Stimulated activated CD8-positive, alpha-beta memory T cell treated with anti-CD3 and anti-CD28 coated beads, Interleukin-4, amount 100 ng/mL, for 4 hours (primary cell): ENCODE measurements at places on chromosomes 5 and 9.

GRCh38 chr9:8208465-8208864 is 408.9 kb upstream of the DMAC1 start:
- no peak for DNase-seq

- no peak for DNase-seq
These were observed 39.0 kb downstream of the FAM240B start for GRCh38 chr9:38680837-38681445.

DNA sequence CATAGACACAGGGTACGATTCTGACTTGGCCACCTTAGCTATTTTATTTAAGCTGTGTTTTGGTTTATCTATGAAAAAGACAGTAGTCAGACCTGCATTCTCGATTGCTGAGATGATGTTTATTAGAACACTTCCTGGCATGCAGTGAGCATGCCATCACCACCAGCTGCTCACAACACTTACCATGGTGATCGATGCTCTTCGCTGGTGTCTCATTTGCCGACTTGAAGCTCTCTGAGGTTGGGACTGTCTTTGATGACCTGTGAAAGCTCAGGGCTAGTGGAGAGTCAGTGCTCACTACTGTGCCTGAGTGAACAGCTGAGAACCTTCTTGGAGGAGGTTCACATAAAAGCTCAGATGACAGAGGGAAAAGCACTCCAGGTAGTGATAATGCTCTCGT is 4.4 kb upstream of the C9orf153 start:
- no peak for DNase-seq

DNA sequence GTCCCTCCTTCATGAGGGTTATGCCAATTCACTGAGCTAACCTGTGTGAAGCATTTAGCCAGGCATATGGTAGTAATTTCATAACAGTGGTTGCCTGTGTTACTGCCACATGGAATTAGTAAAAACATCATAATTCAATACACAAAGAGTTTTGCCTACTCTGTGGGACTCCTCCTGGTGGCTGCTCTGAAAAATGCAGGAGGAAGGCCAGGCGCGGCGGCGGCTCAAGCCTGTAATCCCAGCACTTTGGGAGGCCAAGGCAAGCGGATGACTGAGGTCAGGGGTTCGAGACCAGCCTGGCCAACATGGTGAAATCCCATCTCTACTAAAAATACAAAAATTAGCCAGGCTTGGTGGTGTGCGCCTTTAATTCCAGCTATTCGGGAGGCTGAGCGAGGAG is 547.3 kb downstream of the CDK5RAP2 start:
- no peak for DNase-seq

- DNase-seq: no peak
These were observed 222.6 kb downstream of the MEF2C start for GRCh38 chr5:88660264-88660946.

- no peak for DNase-seq
These were observed 22.9 kb downstream of the DNAH5 start for GRCh38 chr5:13921578-13921977.

DNA sequence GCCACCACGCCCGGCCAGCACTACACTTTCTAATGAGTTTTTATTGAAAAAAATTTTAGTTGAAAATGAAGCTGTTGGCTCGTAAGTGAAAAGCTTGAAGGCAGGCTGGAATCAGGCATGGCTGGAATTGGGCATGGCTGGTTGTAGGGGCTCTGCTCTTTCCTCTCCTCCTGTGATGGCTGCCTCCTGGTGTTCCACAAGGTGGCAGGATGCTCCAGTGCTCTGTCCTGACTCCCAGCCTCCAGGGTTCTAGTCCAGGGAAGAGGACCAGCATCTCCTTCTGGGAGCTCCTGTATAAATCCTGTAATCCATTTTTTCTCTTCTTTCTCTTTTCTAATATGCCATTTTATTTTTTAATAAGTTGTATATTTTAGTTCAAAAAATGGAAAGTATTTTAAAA is 57.2 kb upstream of the DHFR start:
- no peak for DNase-seq

- no peak for DNase-seq
These were observed 766.2 kb downstream of the PTPRD start for GRCh38 chr9:9846557-9846956.

GRCh38 chr9:28923351-28923750 is 1350.1 kb upstream of the C9orf72 start:
- DNase-seq: no peak

- no peak for DNase-seq
These were observed 62.1 kb upstream of the TRPC7 start for GRCh38 chr5:136427426-136427825.

DNA sequence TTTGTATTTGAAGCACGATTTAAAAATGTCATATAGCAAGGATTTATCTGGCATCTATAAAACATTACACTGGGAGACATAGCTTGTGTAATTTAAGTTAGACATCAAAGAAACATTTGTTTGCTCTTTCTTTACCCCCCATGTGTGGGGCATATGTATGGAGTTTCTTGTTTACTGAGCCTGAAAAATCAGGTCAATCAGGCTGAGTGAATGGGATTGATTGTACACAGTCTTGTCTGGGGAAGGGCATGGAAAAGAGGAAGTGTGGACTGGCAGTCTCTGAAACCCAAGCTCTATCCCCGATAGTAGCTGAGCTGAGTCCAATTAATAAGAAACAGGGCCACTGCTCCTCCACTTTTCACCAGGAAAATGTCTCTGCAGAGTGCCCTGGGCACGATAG is 49.4 kb downstream of the SLC46A2 start:
- no peak for DNase-seq

DNA sequence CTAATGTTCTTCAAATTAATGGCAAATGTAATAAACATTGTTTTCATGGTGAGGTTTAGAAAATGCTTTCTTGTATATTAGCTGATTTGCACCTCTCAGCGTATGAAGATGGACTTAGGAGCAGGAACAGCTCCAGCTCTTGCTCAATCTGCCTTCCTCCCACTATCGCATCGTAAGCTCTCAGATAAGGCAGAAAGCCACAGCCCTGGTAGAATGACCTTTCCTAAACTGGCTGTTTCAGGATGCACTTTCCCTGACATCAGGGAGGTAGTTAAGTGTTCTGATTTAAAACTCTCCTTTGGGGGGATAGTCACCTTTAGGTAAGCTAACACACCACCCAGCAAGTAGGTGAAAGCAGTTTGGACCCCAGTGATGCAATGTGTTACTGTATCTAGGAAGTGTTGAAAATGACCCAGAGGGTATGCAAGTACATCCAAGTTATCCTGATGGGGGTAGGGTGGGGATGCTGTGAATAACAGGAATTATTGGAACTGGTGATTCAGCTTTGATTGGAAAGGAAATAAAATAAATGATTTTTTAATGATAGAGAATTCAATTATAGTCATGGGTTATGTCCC is 72.3 kb downstream of the LMNB1 start:
- DNase-seq: no peak

- DNase-seq: no peak
These were observed 26.5 kb downstream of the SLC12A7 start for GRCh38 chr5:1085391-1085790.

GRCh38 chr9:72805238-72805637 is 147.6 kb downstream of the ALDH1A1 start:
- DNase-seq: no peak

GRCh38 chr5:113935453-113935852 is 422.0 kb downstream of the YTHDC2 start:
- DNase-seq: no peak

DNA sequence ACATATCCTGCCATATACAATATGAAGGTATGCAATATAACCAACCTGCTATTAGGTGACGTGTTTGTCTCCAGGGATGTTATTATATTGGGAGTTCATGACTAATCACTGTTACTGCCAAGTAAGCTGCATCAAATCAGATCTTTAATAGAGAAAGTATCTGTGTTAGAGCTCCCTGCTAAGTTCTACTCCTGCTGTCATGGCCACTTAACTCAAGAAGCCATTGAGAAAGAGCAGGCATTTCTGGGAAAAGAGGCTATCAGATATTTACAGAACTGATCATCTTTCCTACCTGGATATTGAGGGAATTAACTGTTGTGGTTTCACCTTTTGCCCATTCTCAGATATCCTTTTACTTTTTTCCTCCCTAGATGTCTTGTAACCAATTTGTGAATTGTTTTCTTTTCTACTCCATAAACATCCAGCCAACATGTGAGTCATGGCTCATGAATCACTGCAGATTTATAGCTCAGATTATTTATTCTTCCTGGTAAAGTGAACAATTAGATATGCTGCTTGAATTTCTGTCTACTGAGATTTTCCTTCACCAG is 634.8 kb upstream of the FAM174A start:
- DNase-seq: no peak

- no peak for DNase-seq
These were observed 377.1 kb downstream of the ACTL7B start for GRCh38 chr9:108478431-108479332.

DNA sequence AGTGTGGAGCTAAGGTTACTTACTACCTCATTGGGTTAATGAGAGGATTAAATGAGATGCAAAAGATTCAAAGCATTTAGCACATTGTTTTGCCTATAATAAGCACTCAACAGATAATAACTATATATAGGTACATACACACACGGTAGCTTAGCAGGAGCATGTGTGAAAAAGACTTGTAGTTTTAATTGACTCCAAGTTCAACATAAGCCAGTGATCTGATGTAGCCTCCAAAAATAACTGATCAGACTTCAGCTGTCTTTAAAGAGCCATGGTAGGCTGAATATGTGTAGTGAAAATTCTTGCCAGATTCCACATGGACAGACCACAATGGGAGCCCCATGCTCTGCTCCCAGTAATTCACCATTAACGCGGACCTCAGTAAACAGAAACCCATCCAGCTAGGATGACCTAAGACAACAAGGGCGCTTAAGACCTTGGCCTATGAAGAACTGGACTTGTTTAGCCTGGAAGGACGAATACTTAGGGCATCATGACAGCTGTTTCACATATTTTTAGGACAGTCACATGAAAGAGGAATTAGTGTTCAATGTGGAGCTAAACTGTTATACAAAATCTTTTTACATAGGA is 115.1 kb upstream of the ZNF366 start:
- no peak for DNase-seq

- DNase-seq: no peak
These were observed 28.4 kb downstream of the SLC12A2 start for GRCh38 chr5:128111818-128112448.

DNA sequence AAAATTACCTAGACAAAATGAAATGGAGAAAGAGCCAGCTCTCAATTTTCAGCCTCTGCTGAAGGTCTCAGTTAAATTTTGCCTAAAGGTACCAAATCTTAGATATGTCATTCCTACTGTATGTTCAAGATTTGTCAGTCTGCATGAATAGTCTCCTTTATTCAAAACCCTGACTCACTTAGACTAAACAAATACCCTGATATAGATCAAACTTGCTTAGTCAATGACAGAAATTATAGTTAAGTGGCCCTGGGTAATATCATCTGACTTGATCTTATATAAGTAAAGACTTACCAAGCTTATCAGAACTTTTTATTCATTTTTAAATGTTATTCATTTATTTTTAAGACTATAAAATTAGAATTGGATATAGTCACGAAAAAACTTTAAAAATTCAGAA is 12.2 kb downstream of the MEGF9 start:
- DNase-seq: no peak

DNA sequence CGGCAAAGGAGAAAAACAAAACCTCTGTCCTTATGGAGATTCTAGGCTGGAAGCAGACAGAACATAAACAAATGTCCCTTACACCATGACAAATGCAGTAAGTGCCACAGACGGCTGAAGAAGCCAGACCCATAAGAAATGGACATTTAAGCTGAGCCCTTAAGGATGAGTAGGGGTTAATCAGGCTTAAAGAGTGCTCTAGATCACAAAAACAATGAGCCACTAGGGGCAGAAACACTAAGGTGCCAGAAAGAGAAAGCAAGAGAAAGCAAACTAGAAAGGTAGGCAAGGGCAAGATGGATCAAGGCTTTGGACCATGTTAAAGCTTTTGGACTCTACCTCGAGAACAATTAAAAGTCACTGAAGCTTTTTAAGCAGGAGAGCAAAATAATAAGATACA is 326.9 kb upstream of the WWC1 start:
- no peak for DNase-seq

GRCh38 chr9:134678666-134679443 is 37.3 kb downstream of the COL5A1 start:
- no peak for DNase-seq

GRCh38 chr5:125140855-125141254 is 394.4 kb upstream of the ZNF608 start:
- DNase-seq: no peak

DNA sequence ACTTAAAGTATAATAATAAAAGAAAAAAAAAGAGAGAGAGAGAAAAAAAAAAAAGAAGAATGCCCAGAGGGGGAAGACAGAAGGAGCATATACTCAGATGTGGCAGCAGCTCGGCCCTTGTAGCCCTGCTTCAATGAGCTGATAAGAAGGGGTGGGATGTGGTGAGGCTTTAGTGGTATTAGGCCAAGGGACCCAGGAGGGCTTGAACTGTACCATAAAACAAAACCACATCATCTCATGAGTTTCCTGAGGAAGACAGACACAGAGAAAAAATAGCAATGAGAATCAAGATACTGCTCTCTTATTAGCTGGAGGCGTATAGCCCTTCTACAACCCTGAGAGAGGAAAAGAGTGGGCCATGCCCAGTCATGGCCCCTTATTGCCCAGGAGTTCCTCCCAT is 72.8 kb downstream of the SLC1A1 start:
- no peak for DNase-seq

DNA sequence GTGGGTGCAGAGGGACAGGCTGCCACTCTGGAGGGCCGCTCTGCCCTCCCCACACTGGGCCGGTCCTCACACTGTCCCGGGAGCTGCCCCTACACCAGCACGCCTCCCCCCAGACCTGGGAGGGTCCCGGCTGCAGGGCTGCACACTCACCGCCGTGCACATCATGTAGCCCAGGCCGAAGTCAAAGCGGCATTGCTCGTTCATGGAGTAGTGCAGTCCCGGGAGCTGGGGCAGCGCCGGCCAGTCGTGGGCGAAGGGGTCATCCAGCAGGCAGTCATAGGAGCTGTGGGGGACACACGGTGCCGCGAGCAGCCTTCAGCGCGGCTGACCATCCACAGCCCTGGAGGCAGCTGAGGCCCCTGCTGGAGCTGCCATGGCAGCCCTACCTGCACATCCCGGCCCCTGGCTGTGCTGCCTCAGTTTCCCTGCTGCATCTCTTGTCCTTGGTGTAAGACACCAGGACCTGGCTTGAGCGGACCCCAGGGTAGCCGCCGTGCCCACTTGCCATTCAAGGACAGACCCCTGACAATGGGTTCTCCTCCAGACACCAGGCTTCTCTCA is 93.2 kb downstream of the ZNF354C start:
- no peak for DNase-seq

- DNase-seq: no peak
These were observed 1.7 kb downstream of the ALG2 start for GRCh38 chr9:99220011-99220410.

GRCh38 chr9:95004411-95005277 is 278.1 kb downstream of the AOPEP start:
- no peak for DNase-seq

- no peak for DNase-seq
These were observed 3.0 kb upstream of the GLRX start for GRCh38 chr5:95825495-95825894.

- no peak for DNase-seq
These were observed 28.2 kb downstream of the ERCC8 start for GRCh38 chr5:60916646-60917045.

GRCh38 chr5:98556712-98557111 is 216.8 kb upstream of the RGMB start:
- DNase-seq: no peak
